ENCODE measurements at places on chromosomes 16 and 17.

DNA sequence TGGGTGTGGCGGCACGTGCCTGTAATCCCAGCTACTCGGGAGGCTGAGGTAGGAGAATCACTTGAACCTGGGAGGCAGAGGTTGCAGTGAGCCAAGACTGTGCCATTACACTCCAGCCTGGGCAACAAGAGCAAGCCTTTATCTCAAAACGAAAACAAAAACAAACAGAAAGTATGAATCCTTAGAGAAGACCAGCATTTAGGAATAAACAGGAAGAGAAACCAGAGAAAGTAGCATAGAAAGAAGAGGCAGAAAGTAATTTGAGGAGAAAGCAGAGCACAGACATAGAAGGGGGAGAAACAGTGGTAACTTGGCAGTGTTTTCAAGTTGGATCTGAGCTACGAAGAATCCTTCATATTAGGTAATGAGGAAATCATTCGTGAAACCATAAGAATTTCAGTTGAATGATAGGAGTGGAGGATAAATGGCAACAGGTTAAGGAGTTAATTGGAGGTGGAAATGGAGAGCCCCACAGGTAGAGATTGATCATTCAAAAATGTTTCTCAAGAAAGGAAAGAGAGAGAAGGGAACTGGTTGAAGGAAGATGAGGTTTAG, 9.7 kb upstream of the CCL2 start:
- DNase-seq, result no peak

DNA sequence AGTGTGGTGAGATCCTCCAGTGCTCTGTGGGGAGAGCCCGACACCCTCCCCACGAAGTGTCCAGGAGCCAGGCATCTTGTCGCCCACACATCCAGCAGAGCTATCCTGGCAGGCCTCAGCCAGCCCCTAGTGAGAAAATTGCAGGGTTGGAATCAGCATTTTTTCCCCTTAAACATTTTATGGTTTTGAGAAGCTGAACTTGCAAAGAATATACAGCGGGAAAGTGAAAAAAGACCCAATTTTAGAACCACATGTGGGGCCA, 84.6 kb downstream of the SOCS1 start:
- no peak for DNase-seq

- DNase-seq, result no peak
Measured at GRCh38 chr16:20862162-20862960, 37.8 kb downstream of the DCUN1D3 start.

DNA sequence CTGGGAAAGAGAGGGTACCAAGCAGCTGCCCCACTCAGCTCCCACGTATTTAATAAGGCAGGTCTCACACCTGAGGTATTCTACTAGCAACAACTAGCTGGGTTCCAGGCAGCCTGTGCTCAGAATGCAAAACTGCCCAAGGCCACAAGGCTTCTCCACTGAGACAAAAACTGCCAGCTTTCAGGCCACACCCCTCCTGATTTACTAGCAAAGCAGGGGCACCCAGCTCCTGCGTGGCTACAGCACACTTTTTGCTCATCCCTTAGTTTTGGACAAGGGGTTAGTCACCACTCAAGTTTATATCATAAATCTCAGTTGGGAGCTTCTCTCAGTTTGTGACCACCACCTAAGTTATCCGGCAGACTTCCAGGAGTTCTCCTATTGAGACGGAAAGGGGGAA, 494.6 kb downstream of the CDH11 start:
- DNase-seq, result no peak

All from HuH-7.5 (cell line).